ENCODE measurements at places on chromosomes 11 and 22. TPM values are rescaled to one million over a fixed set of nuclear protein-coding genes. Genes with fewer than 3 reads are reported as not detected.

Gene CARD10
- 33.2 TPM for total RNA-seq

Gene PTPRCAP
- total RNA-seq, result 0.93 TPM

Gene PDGFD
- 12.2 TPM for total RNA-seq

Gene SOX10
- not detected for total RNA-seq

Gene CCDC157
- total RNA-seq, result 0.93 TPM

Gene GPHA2
- not detected for total RNA-seq

Gene OR5A1
- not detected for total RNA-seq

Gene LRRC56
- total RNA-seq, result 0.36 TPM

Gene PANX3
- total RNA-seq, result not detected

Gene BIK
- 0.86 TPM for total RNA-seq

Gene OR6M1
- total RNA-seq, result not detected

Gene PRDM11
- 4.8 TPM for total RNA-seq

Gene KCNJ4
- total RNA-seq, result not detected

Gene DRD2
- not detected for total RNA-seq

Gene MS4A3
- not detected for total RNA-seq

Gene TREH
- total RNA-seq, result not detected

Gene KIRREL3
- total RNA-seq, result not detected

Gene CREB3L1
- total RNA-seq, result 2.4 TPM

Gene CXCR5
- not detected for total RNA-seq

Gene NNMT
- 202 TPM for total RNA-seq

Gene MS4A1
- not detected for total RNA-seq

Gene NCAPH2
- 40.8 TPM for total RNA-seq

Gene OR5B21
- not detected for total RNA-seq

Gene CHST1
- total RNA-seq, result 58.4 TPM

Gene KRTAP5-10
- not detected for total RNA-seq

Gene OR8B8
- total RNA-seq, result not detected

Gene CDON
- 3.6 TPM for total RNA-seq

Gene NPAS4
- not detected for total RNA-seq

Gene TH
- total RNA-seq, result not detected

Gene PATE2
- 0.13 TPM for total RNA-seq

Gene SOX6
- under 0.01 TPM for total RNA-seq

Gene SMC1B
- not detected for total RNA-seq

Gene CBLIF
- not detected for total RNA-seq

Gene TYR
- total RNA-seq, result not detected

Gene MS4A8
- total RNA-seq, result not detected

Gene MMP13
- total RNA-seq, result not detected

Gene CLDN5
- total RNA-seq, result 542 TPM

Gene HPX
- total RNA-seq, result 0.53 TPM

Gene SAMM50
- total RNA-seq, result 59.2 TPM

Gene RAB6A
- 153 TPM for total RNA-seq

Gene CHKB
- 21.1 TPM for total RNA-seq

Gene MCHR1
- total RNA-seq, result not detected

Gene CEP126
- 3.2 TPM for total RNA-seq

Gene HTR3A
- not detected for total RNA-seq

Gene SLC17A6
- not detected for total RNA-seq

Gene KLHDC7B
- not detected for total RNA-seq

Gene HORMAD2
- not detected for total RNA-seq

Gene JHY
- total RNA-seq, result 4.3 TPM

Gene GRM5
- total RNA-seq, result 0.13 TPM

Gene TMEM191B
- not detected for total RNA-seq

Gene MFRP
- not detected for total RNA-seq

Gene C11orf16
- not detected for total RNA-seq
